ENCODE measurements at places on chromosomes 4 and X. TPM values are rescaled to one million over a fixed set of nuclear protein-coding genes. Genes with fewer than 3 reads are reported as not detected.

FOXO4 gene
- 12.9 TPM for polyA plus RNA-seq

NDP gene
- polyA plus RNA-seq: 0.36 TPM

XAGE1B gene
- polyA plus RNA-seq: 0.50 TPM

PLS3 gene
- polyA plus RNA-seq: 57.0 TPM

ATP8A1 gene
- 16.1 TPM for polyA plus RNA-seq

- DNase-seq: peak; percentile 58
Measured at GRCh38 chr4:1502976-1503375, 96.7 kb upstream of the NKX1-1 start.

- no peak for DNase-seq
Measured at GRCh38 chr4:85701861-85702321, 226.9 kb downstream of the ARHGAP24 start.

GRCh38 chr4:183789657-183790056 is 115.5 kb upstream of the STOX2 start:
- no peak for DNase-seq

DNA sequence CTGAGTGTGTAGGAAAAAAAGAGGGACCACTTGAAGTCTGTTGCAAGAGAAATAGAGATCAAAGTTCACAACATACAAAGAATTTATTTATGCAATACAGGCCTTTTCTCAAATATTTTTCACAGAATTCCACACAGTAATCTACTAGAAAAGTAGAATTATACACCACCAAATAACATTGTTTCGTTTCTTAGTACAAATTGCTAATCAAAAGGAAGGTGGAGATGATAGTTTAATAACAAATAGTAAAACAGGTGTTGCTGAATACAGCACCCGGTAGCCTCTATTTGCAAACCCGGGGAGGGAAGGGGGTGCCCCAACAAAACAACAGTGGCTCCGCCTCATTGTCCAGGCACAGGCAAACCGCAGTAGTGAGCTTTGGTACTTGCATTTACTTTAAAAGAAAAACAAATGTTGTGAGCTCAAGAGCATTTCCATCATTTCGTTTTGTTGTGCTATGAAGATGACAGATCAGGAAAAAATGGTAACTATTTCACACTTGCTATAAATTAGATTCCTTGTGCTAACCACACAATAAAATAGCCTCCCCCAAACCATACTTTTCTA is 186.4 kb downstream of the DCLK2 start:
- DNase-seq: no peak

DNA sequence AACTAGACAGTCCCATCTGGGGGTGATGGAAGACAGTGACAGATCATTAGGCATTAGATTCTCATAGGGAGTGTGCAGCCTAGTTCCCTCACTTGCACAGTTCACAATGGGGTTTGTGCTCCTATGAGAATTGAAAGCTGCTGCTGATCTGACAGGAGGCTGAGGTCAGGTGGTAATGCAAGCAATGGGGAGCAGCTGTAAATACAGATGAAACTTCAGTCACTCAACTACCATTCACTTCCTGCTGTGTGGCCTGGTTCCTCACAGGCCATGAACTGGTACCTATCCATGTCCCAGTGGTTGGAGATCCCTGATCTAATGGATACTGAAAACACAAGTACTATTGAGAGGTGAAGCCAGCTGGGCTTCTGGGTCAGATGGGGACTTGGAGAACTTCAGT is 72.5 kb downstream of the AGTR2 start:
- DNase-seq: no peak

GRCh38 chr4:113979148-113979904 is at the start of gene ARSJ:
ARSJ (minus strand) TSS chr4:113979647; CDS start chr4:113978834, 813 bp downstream.
- peak; percentile 73 for DNase-seq

Data from spleen (tissue), 13 donors.